ENCODE measurements at places on chromosomes 6 and 20.

DNA sequence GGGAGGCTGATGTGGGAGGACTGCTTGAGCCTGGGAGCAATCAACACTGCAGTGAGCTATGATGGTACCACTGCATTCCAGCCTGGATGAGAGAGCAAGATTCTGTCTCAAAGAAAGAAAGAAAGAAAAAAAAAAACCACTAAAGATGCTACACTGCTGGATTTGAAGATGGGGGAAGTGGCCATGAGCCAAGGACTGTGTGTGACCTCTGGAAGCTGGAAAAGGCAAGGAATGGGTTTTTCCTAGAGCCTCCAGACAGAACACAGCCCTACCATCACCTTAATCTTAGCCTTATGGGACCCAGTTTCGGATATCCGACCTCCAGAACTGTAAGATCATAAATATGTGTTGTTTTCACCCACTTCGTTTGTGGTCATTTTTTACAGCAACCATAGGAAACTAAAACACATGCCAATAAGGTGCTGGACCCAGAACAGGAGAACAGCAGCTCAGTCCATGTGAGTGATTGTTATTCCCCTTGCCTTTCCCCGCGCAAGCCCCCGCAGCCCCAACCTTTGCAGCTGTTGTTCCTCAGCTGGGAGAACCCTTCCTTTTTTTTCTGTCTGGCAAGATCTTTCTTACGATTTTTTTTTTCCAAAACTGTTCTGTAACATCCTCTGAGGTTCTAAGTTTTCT, 11.1 kb upstream of the VAPB start:
- no peak for DNase-seq

DNA sequence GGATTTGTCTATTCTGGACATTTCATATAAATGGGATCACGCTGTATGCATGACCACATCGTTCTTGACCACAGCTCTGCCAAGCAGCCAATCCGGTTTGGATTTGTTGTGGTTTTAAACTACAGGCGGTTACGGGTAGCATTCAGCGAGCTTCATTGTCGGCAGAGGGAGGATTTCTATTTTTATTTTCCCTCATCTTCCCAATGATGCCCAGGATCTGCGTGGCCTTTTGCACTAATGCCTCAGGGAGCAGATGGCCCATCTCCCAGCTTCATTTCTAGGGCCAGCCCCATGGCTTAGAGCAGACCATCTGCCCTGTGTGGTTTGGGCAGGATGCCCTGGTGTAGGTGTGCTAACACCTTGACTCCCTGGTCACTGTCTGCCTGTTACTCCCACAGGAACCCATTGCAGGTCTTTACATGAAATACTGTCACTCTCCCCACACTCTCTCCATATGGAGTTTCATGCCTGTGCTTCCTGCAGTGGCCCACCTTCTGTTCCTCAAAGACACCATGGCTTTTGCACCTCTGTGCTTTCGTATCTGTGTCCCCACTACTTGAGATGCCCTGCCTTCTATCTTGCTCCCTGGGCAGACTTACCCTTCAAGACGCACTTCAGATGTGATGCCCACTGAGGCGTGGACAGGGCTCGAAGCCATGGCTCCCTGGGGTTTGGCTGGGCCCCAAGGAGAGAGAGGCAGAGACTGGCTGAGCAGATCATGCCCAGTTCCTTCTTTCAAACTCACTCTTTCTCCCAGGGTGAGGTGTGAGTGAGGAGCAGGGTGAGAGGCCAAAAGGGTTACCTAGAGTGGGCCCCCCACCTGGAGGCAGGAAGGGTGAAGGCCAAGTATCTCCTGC, 26.0 kb downstream of the SDCBP2 start:
- no peak for DNase-seq

- no peak for DNase-seq
These were observed 21.3 kb upstream of the RREB1 start for GRCh38 chr6:7086488-7086887.

DNA sequence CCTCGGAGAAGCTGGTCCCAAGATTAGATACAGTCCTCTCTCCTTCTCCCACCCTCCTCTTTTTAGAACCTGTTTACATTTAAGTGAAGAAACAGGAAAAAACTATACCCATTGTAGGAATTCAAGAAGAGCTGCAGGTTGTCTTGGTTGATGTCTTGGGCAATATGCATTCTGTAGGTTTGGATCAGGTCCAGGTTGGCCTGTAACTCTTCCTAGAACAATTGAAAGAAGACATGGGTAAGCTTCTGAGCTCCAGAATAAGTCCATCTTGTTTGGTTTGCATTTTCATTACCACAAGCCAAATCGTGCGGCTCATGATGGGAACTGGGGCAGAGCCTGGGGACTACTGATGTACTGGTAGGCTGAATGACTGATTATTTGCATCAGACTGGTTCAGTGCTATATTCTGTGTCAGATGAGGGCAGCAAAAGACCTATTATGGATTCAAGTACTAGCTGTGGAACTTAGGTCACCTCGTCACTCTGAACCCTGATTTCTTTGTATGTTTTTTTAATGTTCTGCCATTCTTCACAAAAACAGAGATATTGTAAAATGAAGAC, 20.3 kb upstream of the SLA2 start:
- no peak for DNase-seq

GRCh38 chr20:13341737-13342393, 120.8 kb downstream of the ISM1 start:
- no peak for DNase-seq

DNA sequence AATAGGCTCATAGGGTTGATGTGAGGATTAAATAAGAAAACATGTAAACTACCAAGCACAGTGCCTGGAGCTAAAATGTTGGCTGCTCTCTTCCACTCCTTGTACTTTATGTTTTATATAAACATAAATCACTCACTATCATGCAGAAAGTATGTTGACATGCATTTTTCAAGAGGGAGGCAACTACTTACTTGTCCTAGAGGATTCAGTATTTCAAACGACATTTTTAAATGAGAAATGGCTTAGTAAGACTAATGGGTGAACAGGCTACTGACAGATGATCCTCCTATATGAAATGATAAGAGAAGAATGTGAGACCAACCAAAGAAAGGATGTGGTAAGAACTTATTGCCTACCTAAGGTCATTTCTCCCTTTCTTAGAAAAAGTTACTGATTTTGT, 21.0 kb downstream of the LATS1 start:
- no peak for DNase-seq

DNA sequence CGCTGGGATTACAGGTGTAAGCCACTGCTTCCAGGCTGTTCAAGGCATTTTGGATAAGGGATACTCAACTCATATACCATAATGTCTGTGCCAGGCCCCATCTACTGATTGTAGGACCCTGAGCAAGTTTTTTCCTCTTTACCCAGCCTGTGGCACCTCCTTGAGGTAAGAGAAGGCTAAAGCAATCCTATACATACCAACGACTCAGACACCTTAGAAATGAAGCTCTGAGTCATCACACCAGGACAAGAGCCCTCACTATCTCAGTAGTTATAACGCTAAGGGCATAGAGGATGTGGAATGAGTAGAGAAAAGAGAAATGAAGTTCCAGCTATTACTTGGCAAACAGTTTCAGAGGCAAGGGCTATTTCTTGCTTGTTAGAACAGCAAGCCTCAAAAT, 16.9 kb downstream of the NDRG3 start:
- no peak for DNase-seq

- DNase-seq = no peak
These were observed 294.1 kb downstream of the BTBD9 start for GRCh38 chr6:38345586-38345985.

- DNase-seq = no peak
These were observed 13.6 kb upstream of the TCF15 start for GRCh38 chr20:623704-624103.

DNA sequence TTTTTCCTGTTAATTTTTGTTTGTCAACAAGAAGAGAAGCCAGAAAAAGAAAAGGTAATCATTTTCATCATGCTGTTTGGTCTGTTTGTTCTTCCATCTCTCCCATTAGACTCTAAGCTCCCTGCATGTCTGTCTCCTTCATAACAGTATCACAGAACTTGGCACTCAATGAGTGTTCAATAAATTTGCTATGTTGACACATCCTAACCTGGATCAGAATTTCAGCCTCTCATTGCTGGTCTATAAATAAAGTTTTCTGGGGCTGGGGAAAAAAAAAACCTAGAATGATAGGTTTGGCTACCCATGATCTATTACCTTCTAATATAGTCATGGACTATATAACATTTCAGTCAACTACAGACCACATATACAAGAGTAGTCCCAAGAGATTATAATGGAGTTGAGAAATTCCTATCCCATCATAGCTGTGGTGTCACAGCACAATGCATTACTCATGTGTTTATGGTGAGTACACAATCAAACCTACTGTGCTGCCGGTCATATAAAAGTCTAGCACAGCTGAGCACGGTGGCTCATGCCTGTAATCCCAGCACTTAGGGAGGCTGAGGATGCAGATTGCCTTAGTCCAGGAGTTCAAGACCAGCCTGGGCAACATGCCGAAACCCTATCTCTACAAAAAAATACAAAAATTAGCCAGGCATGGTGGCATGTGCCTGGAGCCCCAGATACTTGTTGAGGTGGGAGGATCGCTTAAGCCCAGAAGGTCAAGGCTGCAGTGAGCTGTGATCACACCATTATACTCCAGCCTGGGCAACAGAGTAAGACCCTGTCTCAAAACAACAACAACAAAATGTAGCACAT, 5.9 kb downstream of the NUDT3 start:
- DNase-seq = no peak

DNA sequence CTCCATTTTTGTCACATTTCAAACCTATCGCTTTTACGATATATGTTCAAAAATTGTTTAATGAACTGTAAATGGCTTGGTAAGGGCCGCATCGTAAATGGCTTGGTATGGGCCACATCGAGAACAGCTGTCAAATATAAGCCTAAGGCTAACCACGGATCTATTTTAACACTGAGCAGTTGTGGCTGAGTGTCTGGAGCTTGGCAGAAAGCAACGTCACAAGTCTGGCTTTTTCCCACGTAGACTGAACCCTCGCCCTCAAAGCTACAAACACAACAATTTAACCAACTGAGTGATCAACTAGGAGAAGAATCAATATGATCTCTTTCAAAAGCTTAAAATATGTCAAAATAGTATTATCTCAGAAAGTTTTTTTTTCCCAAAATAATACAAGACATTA, 71.4 kb upstream of the PRSS16 start:
- no peak for DNase-seq

DNA sequence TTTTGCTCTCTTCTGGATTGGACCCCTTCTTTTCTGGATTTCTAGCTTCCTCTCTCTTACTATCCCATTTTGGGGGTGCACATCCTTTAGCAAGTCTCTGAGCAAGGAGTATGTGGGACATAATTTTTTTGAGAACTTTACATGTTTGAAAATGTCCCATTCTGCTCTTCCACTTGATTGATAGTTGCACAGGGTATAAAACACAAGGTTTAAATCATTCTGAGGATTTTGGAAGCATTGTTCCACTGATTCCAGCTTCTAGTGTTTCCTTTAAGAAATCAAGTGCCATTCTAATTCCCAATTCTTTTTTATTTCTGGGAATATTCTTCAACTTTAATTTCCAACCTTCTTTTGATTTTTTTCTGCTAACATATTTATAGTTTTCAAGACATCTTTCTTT, 60.7 kb downstream of the APCDD1L start:
- DNase-seq = no peak

GRCh38 chr6:157905590-157906342, 75.9 kb upstream of the SYNJ2 start:
- no peak for DNase-seq

- DNase-seq = no peak
These were observed 301.0 kb downstream of the FARS2 start for GRCh38 chr6:5562277-5562676.

DNA sequence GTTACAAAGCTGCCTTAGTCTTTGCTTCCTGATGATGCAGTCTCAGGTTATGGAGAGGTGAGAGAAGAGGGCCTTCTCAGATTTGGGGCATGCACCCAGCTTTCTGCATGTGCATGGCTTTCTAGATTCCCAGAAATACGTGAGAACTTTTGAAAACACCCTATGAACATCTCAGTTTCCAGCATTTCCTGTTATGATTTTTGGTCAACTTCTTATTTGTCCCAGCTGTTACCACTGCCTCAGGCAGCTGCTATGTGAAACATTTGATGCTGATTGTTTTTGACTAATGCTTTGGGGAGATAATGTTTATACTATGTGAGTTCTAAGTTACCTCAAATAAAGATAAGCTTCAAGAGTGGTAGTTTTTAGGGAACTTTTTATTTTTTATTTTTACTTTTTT, 9.5 kb upstream of the SNAP25 start:
- no peak for DNase-seq

DNA sequence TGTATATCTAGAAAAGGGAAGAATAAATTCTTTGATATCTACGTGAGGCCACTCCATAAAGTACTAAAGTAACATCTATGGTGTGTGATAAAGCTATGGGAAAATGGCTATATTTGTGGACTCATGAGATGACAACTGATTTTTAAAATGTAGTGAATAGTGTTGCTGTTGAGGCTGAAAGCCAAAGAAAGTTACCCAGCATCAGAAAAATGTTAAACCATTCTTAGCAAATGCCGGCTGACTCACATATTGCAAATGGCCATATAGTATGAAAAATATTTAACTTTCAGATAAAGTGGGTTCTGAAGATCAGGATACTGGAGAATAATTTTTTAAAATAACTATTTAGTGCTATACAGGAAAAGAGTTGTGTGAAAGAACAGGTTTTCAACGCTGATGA, 129.9 kb upstream of the GRIK2 start:
- DNase-seq = no peak

DNA sequence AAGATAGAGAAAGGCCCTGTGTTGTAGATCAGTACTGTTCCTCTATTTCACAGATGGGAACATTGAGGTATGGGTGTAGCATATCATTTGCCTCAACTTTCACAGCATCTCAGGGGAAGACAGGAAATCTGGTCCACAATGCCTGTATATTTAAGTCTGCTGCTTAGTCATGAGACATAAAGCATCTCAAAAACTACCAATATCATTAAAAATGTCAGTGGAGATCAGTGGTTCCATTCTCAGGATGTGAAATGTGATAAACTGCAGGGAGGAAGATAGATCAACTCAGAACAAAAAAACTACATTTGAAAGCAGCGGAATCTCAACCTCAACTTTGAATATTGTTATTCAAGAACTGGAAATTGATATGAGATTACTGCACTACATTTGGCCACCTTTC, 192.9 kb upstream of the PREP start:
- DNase-seq = no peak

- DNase-seq = no peak
These were observed 65.3 kb upstream of the BMP2 start for GRCh38 chr20:6702144-6702543.

- DNase-seq = no peak
These were observed 84.8 kb upstream of the ZNF217 start for GRCh38 chr20:53678315-53678989.

- DNase-seq = no peak
These were observed 3.5 kb downstream of the NDUFAF5 start for GRCh38 chr20:13788167-13788834.

- DNase-seq = no peak
These were observed 605 bp downstream of the COX4I2 start for GRCh38 chr20:31638317-31638716.

GRCh38 chr6:96795481-96795880, 41.8 kb downstream of the GPR63 start:
- no peak for DNase-seq

DNA sequence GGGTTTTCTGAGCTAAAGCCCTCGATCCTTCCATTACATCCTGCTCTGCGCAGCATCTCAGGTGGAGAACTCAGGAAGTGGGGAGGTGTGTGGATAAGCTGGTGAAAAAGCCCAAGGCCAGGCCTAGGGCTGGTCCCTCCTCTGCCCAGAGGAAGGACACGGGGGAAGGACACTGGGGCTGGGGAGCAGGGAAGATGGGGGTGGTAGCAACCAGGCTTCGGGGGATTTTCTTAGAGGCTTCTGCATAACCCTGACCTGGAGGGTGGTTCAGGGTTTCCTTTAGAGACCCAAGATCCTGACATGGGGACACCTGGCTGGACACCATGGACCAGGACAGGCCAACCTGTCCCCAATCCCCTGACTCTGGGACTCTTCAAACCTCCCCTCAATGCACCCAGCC, 37.9 kb downstream of the SUN5 start:
- no peak for DNase-seq

All from T-helper 2 cell (primary cell).